ENCODE measurements at places on chromosomes 7 and 10.

GRCh38 chr7:71236230-71237105, 104.5 kb downstream of the GALNT17 start:
- DNase-seq: no peak

GRCh38 chr7:80181411-80181810, 46.8 kb downstream of the GNAI1 start:
- DNase-seq: no peak

DNA sequence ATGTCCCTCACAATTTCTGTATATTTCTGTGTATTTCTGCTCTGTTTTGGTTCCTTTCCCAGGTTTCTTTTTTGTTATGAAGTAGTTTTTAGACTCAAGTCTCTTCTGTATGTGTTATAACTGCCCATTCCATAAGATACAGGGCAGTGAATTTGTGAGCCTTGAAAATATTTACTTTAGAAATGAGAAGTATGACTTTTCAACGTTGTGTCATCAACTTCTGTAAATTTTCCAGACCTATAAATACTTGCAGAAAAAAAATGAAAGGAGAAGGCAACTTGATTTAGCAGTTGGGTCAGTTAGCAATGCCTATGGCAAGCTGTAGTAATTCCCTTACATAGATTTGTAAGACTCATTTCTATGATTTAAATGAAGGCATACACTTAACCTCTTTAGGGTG, 11.5 kb downstream of the EGFR start:
- DNase-seq: no peak

GRCh38 chr10:95964756-95965155, 57.0 kb downstream of the CC2D2B start:
- no peak for DNase-seq

DNA sequence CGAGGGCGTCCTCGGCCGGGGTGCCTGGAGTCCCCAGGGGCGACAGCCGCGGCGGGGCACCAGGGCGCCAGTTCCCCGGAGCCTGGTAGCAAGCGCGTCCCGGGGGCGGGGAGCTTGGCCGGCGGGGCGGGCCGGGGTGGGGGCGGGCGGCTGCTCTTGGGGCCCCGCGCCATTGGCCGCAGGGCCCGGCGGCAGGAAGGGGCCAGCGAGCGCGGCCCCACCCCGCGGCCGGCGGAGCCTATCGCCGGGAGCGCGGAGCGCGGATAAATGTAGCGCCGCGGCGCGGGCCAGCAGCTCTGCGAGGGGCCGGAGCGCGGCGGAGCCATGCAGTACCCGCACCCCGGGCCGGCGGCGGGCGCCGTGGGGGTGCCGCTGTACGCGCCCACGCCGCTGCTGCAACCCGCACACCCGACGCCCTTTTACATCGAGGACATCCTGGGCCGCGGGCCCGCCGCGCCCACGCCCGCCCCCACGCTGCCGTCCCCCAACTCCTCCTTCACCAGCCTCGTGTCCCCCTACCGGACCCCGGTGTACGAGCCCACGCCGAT, at the start of gene HHEX:
TSS of gene HHEX (plus strand) at position 293 of the 548 bp plus-strand sequence. CDS start at position 325, 32 bp downstream.
- peak; percentile 34 for DNase-seq

- DNase-seq: no peak
Measured at GRCh38 chr10:51139176-51139575, 64.9 kb downstream of the PRKG1 start.

DNA sequence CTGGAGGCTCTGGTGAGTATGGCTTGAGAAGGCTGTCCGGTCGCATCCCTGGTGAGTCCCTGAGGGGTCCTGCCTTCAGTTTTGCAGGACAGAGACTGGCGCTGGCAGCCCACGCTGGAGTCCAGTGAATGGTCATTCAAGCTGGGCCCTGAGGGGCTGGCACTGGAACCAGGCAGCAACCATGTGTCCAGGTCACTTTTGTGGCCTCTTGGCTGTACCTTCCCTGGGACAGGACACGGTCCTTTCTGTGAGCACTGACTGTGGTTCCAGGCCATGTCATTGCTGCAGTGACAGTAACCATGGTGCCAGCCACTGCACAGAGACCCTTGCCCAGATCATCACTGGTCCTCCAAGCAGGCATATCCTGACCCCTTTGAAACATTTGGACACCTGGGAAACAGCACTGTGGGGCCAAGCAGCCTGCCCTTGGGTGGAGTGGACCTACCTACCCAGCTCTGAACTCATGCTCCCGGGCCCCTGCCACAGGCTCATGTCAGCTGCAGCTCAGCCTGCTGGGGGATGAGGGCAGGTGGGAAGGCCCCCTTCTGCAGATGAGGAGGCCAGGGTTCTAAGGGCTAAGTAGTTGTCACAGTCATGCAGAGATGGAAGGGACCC, 72.1 kb downstream of the ADCY1 start:
- DNase-seq: no peak

GRCh38 chr7:82897500-82897899, 265.2 kb downstream of the PCLO start:
- DNase-seq: no peak

- DNase-seq: no peak
Measured at GRCh38 chr10:69232252-69232651, 12.1 kb downstream of the HKDC1 start.

- DNase-seq: no peak
Measured at GRCh38 chr7:158957921-158958491, 101.6 kb downstream of the DYNC2I1 start.

DNA sequence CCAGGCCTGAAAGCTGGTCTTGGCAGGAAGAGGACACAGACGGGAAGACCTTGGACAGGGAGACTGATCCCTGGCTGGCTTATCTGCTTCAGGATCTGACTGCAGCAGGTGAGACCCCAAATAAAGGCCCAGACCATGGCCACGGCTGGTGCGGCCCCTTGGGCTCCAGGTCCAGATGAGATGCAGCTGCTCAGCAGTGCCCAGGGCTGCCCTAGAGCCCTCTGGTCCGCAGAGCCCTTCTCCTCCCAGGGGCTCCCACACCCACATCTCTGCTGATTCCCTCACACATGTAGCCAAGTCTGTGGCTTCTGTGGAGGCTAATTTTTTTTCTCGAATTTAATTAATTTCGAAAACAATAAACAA, 46.3 kb downstream of the VIPR2 start:
- no peak for DNase-seq

GRCh38 chr7:132242192-132242812, 334.0 kb downstream of the PLXNA4 start:
- DNase-seq: no peak

GRCh38 chr7:22665923-22666322, 61.1 kb upstream of the IL6 start:
- no peak for DNase-seq

GRCh38 chr7:28986765-28987110, 28.6 kb upstream of the TRIL start:
- no peak for DNase-seq

DNA sequence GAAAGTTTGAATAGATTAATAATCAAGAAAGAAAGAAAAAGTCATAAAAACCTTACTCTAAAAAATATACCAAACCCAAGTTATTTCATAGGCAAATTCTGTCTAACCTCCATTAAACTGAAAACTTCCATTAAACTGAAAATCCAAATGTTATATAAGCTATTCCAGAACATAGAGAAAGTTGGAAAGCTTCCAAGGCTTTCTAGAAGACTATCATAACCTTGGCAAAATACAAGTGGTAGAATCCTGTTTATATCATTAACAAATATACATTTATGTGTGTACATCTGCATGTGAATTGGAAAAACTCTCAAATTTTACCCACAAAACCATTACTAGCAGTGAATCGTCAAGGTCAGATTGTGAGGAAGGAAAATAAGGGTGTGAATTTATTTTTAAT, 23.9 kb downstream of the TEX36 start:
- no peak for DNase-seq

DNA sequence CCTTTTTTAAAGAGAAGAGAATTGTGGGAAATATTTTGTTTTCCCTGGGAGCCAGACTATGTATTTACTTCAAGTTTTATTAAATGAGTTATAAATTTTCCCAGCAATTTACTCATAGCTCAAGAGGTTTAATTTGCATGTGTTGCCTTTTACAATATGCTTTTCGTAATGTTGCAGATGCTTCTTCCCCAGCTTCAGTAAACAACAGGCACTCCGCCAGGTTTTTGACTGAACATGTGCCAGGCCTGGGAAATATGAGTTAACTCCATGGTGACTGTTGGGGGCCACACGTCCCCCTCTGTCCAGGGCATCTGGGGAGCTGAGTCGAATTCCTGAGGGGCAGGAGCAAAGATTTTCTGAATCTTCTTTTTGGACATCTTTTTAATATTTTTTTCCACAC, 545.7 kb downstream of the LRMDA start:
- no peak for DNase-seq

GRCh38 chr10:34786464-34786863, 28.6 kb downstream of the PARD3 start:
- no peak for DNase-seq

GRCh38 chr7:35399840-35400239, 145.9 kb upstream of the TBX20 start:
- no peak for DNase-seq

GRCh38 chr7:134405299-134405698, 53.6 kb downstream of the AKR1B1 start:
- DNase-seq: no peak

- no peak for DNase-seq
Measured at GRCh38 chr10:84308481-84309304, 19.7 kb upstream of the CCSER2 start.

- no peak for DNase-seq
Measured at GRCh38 chr7:69276011-69276729, 322.1 kb upstream of the AUTS2 start.

GRCh38 chr10:86657011-86657395, 2.7 kb downstream of the OPN4 start:
- DNase-seq: no peak

DNA sequence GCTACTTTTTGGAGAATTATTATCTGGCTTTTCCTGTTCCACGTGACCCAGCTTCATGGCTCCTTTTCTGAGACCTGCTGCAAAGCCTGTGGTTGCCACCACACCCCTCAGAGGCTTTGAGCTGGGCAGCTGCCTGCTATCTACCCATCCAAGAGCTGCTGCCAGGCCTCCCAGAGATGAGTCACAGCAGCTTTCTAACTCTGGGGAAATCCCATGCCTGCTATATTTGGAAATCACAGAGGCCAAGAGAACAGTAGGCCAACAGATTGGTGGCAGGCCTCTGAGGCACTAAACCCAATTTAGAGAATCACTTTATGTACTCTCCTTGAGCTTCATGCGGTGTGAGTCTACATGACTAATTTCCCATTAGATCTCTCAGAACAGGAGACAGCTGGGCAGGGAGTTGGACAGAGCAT, 35.2 kb downstream of the SGCE start:
- DNase-seq: no peak

DNA sequence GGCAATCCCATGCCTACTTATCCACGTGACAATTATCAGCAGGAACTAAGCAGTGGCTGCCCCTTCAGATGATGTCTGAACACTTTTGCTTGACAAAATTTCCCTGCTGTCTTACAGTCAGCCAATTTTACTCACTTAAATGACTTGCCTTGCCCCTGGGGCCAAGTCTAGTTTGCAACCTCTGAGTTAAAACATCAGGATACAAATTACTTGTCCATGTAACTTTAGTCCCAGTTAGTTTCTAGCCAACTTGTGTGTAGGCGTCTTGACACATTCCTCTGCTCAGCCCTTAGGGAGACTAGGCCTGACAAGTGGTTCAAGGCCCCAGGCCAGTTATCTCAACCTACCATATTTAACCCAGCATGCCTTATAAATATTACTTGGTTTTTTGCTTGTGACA, 11.6 kb upstream of the TYSND1 start:
- no peak for DNase-seq

GRCh38 chr7:154931906-154932305, 71.0 kb downstream of the PAXIP1 start:
- no peak for DNase-seq

- no peak for DNase-seq
Measured at GRCh38 chr10:43700306-43700705, 51.6 kb upstream of the ZNF32 start.

DNA sequence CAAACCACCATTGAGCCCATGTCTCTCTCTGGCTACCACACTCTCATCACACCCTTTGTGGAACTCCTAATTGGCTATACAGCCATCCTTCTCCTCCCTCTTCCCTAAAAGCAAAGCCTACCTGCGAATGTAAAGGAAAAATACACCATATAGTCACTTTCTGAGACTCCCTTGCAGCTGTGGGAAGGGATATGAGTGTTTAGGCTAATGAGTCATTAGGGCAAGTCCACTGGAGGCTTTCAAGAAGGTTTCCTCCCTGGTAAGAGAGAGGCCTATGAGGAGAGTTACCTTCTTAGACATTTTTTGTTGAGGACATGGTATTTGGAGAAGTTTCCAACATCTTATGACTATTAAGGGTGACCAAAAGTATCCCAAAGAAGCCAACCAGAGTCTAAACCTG, 4.1 kb upstream of the TMEM243 start:
- DNase-seq: no peak

DNA sequence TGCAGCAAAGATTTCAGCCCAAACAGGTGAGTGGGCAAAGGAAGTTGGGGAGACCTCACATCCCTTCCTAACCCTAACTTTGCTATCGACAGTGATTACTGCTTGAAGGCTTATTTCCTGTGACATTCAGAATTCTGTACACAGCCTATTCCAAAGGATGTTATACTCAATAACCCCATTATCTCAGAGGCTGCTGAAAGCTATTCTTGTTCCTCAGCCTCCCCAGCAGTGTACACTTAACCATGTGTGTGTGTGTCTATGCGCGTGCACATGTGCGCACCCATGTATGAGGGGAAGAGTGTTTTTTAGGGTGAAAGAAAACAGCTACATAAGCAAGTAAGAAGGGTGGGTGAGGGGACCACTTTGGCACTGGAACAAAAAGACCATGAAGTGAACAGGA, 90.4 kb upstream of the KCNIP2 start:
- no peak for DNase-seq

- no peak for DNase-seq
Measured at GRCh38 chr7:21550821-21551531, 8.1 kb downstream of the DNAH11 start.

DNA sequence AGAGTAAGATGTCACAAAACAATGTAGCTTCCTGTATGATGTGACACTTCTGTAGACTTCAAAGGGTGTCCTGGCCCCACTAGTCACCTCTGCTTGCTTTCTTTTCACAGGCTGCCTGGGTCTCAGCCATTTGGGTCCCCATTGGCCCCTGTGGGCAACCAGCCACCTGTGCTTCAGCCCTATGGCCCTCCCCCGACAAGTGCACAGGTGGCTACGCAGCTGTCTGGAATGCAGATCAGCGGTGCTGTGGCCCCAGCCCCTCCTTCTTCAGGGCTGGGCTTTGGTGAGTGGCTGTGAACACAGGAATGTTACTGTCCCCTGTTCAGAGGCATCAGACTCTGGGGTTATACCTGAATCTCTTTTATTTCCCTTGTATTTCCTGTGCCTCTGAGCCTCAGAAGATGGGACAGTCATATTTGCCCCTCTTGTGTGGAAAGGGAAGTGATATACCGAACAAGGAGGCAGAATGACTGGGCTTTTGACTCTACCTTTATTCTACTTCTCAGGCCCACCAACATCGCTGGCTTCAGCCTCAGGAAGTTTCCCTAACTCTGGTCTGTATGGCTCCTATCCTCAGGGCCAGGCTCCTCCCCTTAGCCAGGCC, 15.4 kb downstream of the SEC24C start:
- DNase-seq: no peak

DNA sequence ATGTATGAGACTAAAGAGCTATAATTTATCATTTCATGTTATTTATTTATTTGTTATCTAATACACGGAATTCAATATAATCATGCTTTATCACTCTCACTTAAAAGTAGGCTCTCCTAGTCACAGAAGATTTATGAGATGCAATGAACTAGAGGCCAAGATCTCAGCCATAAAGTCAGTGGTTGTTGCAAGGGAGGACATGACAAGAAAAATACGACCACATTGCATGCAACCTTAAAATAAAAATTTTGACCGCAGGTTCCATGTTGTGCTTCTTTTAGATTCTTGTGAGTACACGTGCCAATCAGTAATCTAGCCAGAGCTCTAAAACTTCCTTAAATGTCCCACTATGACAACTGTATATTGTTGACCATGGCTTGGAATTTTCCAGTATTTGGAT, 75.9 kb upstream of the SP8 start:
- DNase-seq: no peak
